ENCODE measurements at places on chromosomes 7 and 10.
A peak's percentile ranks its signal among the peaks of the same experiment; 100 is the strongest.

DNA sequence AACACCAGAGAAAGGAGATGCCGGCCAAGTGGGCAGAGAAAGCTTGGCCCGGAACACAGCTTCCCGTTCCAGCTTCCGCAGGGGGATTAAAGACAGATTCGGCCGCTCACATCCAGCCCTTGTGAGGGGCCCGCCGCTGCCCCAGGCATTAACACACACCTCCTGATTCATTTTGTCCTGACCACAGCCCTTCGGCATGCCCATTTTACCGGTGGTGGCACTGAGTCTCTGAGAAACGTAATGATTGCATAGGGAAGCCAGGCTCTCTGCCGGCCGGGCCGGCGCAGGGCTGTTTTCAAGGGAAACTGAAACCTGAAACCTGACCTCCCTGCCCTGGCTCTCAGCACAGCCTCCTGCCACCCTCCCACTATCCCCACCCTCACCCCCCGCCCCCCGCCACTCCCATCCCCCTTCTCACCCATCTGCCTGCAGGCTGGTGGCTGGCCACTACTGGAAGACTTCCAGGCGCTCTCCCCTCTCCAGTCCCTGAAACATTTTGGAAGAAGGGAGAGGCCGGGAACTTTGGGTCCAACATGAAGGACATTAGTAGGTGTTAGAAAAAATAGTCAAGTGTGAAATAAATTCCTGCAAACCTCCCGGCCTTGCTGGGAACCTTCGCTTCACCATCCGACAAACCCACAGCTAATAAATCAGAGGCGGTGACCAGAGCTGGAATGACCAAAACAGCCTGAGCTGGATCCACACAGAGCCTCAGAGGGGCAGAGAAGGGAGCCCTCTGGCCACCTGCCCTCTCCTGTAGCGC lies 83.5 kb upstream of the CUX1 start:
- DNase-seq: no peak

- peak; percentile 85 for DNase-seq
Observed at GRCh38 chr7:94697035-94697974, 41.4 kb upstream of the SGCE start.

DNA sequence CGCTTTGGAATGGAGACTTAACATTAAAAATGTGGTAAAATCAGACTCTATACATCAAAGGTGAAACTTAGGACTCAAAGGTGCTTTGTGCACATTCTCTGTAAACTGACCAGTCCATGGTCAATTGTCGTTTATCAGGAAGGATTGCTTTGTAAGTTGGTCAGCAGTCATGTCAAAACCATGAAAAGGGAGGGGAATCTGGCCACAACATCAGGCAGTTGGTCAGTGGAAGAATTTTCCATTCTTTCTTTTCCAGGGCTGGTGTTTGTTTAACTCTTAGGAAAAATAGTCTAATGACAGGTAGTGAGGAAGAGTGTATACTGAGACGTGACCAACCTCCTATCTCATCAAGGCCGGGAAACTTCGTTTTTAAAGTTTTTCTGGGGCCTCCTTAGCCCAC lies 226.5 kb downstream of the ADK start:
- DNase-seq: no peak

DNA sequence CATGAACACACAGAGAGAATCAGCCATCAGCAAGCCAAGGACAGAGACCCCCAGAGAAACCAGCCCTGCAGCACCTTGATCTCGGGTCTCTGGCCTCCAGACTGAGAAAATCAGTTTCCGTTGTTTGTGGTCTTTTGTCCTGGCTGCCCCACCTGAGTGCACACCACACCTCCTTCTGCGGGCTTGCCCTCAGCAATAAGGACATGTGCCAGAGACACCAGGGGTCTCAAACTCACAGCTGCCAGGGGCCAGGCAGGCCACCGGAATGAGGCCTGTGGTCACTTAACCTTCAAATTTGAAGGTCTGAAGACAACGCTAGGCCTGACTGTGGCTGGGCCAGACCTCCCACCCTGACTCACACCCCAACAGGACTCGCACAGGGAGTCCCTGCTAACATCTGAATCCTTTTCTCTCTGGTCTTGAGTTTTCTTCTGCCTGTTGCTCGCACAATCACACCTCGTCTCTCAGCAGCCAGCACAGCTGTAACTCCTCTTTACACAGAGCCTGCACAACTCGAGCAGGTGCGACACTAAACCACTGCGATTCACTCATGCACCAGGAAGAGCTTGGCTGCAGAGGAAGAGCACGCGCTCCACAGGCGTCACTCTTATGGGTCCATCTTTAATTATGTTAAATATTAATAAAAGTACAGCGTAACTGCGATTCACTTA lies 86.2 kb downstream of the CHST15 start:
- DNase-seq: no peak

- no peak for DNase-seq
Observed at GRCh38 chr7:154902600-154903082, 100.3 kb downstream of the PAXIP1 start.

- DNase-seq: no peak
Observed at GRCh38 chr7:116588641-116589594, 64.1 kb downstream of the CAV1 start.

DNA sequence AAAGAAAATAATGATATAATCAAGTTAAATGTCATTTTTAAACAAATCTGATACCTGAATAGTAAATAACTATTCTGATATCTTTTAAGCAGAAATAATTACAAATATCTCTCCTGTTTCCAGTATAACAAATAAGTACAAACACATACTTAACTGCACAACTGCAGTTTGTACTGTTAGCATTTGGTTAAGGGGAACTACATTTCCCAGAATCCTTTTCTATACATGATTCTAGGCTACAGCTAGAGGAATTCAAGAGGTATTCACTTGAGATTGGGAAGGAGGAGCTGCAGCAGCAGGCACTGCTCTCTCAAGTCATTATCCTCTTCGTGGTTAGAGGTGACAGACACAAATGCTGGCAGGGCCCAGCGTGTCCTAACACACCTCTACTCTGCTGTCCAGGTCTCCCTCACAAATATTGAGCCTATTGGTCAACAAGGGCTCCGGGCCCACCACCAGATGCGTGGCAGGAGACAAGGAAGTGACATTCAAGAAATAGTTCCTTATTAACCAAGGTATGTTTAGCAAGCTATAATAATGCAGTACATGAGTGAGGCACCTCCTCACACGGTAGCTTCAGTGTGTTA lies 255.1 kb upstream of the MKLN1 start:
- no peak for DNase-seq

GRCh38 chr7:117581424-117581823 lies 101.6 kb downstream of the CFTR start:
- no peak for DNase-seq

DNA sequence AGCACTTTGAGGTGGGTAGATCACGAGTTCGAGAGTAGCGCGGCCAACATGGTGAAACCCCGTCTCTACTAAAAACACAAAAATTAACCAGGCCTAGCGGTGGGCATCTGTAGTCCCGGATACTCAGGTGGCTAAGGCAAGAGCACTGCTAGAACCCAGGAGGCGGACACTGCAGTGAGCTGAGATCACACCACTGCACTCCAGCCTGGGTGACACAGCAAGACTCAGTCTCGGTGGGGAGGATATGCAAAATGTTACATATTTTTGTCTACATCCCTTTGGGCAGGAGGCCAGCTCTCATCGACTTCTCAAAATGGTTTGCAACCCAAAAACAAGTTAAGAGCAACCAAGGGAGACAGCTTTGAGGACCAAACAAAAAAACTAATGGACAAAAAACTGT lies 8.2 kb downstream of the ATE1 start:
- DNase-seq: no peak

- DNase-seq: no peak
Observed at GRCh38 chr10:69449841-69450240, 1.4 kb upstream of the TSPAN15 start.

DNA sequence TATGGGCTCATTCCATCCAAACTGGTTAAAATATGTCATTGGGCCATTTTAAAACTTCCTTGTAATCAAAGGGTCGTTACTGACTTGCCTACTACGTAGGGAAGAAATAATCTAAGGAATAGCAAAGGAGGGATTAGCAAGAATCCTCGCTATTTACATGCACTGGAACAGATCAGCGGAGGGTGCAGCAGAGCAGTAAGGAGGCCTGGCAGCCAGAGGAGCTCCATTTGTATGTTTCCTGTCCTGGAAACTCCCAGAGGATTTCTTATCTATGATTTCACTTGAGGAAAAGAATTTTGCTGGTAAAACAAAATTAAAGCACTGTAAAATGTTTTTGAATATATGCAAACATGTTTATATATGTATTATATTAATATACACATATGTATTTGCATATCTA lies 107.3 kb downstream of the TPK1 start:
- DNase-seq: no peak

DNA sequence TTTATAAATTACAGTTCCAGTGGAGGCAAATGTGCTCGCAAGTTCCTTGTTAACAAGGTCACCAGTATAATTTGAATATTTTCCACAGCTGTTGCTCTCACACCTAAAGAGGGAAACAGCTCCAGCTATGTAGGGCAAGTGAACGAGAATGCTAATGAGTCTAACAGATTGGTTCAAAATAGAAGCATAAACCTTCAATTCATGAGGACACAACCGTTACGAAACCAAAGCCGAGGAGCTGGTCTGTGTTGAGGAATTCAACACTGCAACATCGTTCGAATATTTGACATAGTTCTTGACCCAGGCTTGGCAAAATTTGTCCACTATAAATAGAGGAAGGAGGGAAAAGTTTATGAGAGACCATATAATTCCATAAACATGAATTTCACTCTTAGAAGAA lies 161.3 kb downstream of the KLF6 start:
- peak; percentile 86 for DNase-seq

- DNase-seq: no peak
Observed at GRCh38 chr7:57820477-57820876, 370.5 kb downstream of the ZNF716 start.

- no peak for DNase-seq
Observed at GRCh38 chr7:5381071-5381772, 42.4 kb downstream of the TNRC18 start.

DNA sequence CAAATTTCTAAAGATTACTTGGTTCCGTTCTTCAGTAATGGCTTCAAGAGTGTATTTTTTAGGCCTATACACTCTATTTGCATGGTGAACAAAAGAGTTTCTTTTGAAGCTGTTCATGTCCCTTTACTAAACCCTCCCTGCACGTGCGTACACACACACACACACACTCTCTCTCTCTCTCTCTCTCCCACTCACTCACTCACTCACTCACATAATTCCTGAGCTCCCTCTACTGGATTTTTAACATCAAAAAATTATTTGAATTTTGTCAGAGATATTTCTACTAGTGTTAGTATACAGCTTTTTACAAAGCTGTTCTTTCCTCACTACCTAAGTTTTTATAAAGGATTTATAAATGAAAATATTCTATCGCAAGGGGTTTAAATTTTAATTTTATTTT lies 85.9 kb downstream of the UBE3C start:
- no peak for DNase-seq

DNA sequence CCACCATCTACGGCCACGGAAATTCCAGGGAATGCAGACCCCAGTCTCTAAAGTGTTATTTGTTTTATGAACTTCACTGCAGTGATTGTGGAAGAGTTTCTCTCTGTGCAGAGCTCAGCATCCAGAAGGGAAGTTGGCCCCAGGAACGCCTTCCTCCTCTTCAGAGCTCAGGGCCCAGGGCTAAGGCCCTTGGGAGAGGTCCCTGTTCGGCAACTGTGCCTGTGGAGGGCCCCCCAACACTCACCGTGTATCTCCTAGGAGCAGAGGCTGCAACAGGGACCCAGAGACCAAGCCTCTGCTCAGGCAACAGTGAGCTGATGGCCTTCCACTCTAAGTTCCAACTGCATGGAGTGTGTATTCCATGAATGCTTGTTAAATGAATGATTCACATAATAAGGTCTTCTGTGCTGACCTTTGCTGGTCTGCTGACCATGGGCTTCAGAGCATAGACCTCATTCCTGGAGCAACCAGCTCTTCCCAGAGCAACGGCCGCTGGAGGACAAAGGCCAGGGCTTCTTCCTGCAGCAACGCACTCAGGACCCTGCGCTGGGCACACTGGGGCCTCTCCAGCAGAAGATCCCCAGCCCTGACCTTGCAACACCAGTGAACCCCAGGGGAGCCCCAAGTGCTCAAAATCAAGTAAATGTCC lies 7.7 kb downstream of the DIP2C start:
- no peak for DNase-seq

DNA sequence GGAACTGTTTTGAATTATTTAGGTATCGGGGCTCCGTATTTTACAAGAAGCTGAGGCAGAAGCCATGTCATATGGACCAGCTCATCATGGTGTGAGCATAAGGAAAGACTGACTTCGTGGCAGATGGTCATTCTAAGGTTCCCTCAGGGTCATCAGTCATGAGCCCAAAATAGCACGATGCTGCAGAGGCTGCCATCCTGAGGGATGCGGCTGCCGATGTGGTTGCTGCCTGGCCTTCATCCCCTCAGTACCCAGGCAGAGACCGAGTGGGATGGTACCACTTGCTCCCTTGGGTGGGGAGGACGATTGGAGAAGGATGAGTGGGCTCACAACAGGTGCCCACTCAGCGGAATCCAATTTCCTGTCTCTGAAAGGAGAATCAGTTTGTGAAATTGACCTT lies 490.3 kb downstream of the SDK1 start:
- no peak for DNase-seq

DNA sequence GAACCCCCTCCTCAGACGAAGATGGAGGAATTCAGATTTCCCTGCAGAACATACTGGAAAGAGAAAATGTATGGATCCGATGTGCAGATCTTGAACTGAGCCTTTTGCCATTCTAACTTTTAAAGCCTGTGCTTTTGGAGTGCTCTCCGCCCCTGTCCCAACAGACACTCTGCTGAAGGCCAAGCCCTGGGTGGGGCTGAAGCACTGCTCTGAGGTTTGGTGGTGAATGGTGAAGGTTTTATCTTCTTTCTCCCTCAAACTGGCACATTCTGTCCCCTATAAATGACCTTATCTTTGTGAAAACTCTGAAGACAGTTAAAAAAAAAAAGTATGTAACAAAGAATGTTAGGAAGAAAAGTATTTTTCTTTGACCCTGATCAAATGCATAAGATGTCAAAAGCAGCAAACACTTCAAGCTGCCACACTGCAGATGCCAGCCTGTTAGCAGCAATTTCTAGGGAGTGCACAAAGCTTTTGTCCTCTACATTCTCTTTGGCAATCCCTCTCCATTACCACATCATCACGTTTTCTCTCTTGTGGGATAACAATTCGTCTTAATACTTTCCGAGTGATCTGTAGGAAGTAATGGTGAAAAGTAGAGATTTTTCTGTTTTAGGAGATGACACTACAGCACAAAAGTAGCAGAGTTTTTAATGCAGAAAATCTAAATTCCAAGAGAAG lies 137.3 kb upstream of the CCDC6 start:
- DNase-seq: no peak

DNA sequence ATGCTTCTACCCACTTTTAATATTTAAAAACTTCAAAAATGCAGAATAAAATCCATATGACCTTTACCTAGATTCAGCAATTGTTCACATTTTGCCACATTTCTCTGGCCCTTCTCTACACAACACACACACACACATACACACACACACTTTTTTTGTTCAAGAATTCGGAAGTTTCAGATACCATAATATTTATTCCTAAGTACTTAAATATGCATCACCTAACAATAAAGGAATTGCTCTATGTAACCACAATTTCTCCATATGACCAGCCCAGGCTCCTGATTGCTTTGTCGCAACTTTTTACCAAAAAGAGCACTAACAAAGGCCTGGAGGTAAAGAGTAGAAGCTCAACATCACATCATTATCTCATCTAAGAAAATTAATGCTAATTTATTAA lies 106.6 kb downstream of the FAS start:
- no peak for DNase-seq

GRCh38 chr10:3472287-3473051 lies 299.9 kb upstream of the PITRM1 start:
- DNase-seq: no peak

GRCh38 chr10:104092749-104093148 lies 7.1 kb upstream of the COL17A1 start:
- DNase-seq: no peak

GRCh38 chr7:13991791-13992595 lies 2.5 kb upstream of the ETV1 start:
- DNase-seq: no peak

Data from AG09309 (cell line).